ENCODE measurements at places on chromosomes 2 and 18.

GRCh38 chr2:6648596-6649247 lies 217.0 kb downstream of the CMPK2 start:
- no peak for DNase-seq

DNA sequence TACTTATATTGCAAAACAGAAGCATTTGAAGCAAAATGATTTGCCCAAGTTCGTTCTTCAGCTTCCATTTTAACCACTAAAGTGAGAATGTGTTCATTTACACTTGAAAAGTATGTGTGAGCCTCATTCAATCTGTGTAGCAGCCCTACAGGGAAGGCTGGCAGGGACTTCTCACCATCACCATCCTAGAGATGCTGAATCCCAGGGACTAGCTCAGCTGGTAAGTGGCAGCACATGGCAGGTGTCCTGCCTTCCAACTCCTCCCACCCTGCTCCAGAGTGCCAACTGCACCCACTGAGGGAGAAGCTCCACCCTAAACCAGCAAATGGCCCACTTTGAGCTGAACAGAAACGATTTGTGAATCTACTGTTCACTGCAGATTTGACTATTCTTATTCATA lies 91.5 kb downstream of the EN1 start:
- no peak for DNase-seq

DNA sequence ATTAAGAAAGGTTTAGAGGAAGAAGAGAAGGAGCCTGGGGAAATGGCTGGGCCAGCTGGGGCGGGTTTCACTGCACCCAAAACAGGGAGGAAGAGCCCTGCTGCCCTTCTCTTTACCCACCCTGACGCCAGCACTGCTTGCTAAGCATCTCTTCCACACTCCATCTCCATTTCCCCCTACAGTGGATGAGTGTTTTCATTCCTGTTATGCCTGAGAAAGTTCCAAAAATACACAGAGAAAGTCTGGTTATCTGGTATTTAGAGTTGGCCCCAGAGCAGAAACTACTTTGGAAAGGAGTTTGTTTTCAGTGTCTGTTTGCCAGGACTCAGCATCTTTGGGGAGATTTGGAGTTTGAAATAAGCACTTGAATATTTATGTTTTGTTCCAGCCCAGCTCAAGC lies 451.0 kb downstream of the SLC4A3 start:
- DNase-seq, result no peak

DNA sequence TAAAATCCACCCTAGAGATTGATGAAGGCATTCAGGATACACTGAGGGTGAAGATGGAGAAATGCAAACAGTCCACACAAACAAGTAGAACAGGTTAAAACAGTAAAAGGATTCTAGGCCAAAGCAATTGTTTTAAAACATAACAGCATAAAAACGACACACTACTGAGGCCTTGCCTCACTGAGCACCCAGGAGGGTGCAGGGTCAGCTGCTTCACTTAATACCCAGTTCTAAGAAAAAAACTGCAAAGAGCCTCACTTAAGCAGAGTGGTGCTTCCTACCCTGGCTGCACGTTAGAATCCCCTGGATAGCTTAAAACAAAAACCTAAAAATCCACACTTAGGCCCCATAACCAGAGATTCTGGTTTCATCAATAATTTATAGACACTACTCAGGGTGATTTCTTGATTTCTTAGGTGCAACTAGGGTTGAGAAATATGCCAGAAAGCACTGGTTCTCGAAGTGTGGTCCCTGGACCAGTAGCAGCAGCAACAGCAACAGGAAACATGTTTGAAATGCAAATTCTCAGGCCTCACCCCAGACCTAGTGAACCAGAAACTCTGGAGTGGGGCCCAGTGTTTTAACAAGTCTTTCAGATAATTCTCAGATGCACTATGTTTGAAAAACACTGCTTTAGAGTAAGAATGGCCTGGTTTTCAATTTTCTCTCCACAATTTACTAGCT lies 279.1 kb downstream of the ZEB2 start:
- DNase-seq, result no peak

- DNase-seq, result peak; percentile 61
Observed at GRCh38 chr2:38074058-38074763, 1.7 kb downstream of the CYP1B1 start.

DNA sequence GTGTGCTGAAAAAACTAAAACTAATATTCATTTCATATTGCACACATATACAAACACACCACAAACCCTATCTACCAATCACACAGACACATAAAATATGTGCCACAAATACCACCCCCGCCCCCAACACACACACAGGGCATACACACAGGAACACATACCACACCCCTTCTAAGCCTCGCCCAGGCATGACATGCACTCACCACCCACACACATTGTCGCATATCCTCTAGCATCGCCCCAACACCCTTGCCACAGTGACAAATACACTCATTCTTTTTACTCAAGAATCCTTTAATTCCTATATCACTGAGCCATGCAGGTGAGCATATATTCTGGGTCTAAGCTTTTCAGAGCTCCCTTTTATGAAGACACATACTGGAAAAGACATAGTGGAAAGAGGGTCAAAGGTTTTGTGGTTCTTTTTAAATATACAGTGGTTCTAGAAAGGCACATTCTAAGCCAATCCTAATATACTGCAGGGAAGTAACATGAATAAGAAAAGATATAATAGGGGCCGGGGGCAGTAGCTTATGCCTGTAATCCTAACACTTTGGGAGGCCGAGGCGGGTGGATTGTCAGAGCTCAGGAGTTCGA lies 24.5 kb upstream of the LCLAT1 start:
- DNase-seq, result no peak

DNA sequence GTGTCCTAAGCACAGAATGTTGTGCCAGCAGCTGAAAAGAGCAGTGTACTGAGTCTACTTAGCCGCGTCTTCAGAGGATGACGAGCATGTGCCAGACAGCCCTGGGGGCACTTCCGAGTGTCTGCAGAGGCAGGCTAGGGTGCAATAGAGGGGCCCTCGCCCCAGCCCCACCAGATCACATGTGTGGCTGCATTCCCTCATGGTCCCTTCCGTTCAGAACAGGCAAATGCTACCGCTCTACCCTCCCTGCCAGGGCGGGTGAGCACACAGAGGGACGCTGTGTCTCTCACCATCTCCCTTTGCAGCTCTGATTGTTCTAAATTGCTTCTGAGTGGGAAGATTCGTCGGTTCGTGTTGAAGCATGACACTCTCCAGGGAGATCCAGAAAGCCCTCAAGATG lies 212.2 kb upstream of the RAB12 start:
- DNase-seq, result no peak

DNA sequence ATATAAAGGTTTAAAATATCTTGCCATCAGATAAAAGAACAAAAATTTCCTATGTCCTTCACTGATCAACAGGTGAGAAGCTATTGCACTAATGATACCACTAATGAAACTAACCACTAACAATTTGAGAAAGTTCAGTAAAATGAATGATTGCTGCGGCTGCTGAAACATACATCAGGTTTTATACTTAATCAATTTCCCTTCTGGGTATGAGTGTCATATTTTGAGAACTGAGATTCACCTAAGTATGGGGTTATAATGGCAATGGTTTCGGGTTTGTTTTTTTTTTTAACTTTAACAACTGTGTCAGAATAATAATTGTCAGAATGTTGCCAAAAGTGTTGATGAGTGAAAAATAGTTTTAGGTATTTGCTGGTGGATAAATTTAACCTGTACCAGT lies 151.3 kb upstream of the SLC39A10 start:
- no peak for DNase-seq

DNA sequence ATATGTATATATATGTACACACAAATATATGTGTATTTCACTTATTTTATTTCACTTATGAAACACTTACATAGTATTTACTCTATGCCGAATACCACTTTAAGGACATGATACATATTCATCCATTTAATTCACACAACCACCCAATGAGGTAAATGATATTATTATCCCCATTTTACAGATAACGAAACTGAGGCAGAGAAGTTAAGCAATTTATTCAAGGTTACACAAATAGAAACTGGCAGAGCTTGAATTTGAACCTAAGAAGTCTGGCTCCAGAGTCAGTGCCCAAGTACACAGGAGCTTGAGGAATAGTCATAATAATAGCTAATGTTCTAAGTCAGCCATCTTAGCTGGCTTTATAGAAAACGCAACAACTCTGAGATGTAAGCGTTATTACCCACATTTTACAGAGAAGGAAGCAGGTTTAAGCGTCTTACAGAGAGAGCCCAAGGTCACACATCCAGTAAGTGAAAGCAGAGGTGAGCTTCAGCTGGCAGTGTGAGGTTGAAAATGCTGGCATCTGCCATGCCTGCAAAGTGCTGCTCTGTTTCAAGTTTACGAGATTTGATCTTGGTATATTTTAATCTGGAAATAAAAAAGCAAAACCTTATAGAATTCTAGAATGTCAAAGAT lies 326.9 kb downstream of the LPIN1 start:
- DNase-seq, result no peak

GRCh38 chr18:10217211-10217610 lies 237.2 kb upstream of the APCDD1 start:
- no peak for DNase-seq

- DNase-seq, result peak; percentile 19
Observed at GRCh38 chr2:144995482-144995881, 475.6 kb upstream of the ZEB2 start.

DNA sequence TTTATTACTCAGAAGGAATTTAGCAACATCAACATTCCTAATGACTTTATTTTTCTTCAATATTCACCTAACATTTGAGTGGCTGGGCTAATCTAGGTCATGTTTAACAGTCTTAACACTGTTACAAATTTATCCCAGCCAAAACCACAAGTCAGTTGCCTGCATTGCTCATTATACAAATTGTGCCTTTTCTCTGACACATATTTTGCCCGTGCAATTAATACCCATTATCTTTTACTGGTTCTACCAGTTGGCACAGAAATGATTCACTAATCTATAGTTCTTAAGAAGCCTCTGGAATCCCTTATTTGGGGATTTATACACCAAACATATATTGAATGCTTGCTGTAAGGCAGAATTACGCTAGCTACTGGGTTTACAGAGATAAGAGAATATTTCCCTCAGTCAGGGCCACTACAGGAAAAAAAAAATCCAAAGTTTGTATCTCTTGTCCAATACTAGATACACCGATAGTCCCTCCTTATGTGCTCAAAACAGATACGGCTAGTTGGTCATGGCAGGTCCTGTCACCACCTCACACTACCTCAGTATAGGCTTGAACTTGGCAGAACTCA lies 46.3 kb downstream of the ZCCHC2 start:
- DNase-seq, result no peak

DNA sequence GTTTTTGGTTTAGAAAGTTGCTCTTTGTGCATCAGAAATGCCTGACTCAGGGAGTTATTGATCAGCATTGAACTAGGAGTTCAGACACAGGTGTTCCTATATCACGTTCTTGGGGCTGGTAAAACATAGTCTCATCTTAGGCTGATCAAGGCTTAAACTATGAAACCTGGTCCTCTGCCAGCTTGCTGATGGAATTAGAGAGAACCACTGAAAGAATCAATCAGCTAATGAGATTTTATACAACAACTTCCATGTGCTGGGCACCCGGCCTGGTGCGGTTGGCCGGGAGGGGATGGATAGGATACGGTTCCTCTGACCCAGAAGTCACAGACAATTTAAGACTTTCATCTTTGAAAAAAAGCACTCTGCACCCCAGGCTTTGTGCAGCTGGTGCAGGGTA lies 164.9 kb downstream of the RDH14 start:
- no peak for DNase-seq

DNA sequence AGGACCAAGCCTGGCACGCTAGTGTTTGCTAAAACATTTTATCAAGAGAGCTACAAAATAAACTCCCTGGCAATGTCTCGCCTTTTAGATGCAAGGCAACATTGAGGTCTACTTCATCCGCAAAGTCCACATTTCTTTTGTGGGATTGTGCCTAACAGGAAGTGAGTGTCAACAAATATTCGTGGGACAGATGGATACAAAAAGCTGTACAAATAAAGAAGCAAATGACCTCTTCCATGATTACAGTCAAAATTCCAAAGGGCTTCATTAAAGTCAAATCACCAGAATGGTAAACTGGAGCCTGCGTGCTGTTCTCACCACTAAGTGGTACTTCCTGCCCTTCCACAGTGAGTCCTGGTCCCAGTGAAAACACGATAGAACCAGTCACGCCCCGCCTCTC lies 40.4 kb downstream of the L3MBTL4 start:
- DNase-seq, result no peak

GRCh38 chr2:55345064-55345463 lies 74.6 kb downstream of the CCDC88A start:
- DNase-seq, result no peak

DNA sequence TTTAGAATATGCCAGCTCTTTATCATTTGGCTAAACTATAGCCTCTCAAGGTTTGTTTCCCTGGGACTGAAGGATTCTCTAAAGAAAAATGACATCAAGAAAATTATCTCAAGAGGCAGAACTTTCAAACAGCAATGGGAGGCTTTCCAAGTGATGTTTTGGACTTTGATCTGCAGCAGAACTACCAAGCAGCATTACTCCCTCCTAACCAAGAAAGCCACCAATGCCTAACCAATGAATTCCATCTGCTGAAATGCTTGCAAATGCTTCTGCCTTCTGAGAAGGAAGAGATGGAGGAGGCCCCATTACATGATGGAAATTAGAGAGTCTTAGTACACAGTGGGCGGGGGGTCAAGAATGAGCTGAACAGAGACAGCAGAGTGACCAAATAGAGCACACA lies 95.1 kb upstream of the SLC35G4 start:
- DNase-seq, result no peak

- peak; percentile 74 for DNase-seq
Observed at GRCh38 chr2:239328351-239329191, 72.2 kb downstream of the HDAC4 start.

- DNase-seq, result no peak
Observed at GRCh38 chr18:744832-745597, 32.6 kb upstream of the ENOSF1 start.

DNA sequence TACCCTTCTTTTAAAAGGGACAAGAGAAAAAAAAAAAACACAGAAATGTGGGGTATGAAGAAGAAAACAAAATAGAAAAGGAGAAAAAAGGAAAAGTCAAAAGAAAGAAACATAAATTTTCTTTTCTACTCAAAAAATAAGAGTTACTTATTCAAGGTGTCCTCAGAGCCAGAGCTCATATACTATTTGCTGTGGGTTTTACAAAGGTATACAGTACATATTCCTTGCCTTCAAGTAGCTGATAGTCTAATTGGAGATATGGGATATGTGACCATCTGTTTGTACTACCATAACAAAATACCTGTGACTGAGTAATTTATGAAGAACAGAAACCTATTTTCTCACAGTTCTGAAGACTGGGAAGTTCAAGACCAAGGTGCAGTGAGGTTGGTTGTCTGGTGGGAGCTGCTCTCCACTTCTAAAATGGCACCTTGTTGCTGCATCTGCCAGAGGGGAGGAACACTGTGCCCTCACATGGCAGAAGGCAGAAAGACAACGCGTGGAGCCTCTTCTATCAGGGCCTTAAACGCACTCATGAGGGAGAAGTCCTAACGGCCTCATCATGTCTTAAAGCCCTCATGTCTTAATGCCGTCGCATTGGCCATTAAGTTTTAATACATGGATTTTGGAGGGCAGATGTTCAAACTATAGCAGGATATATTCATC lies 33.9 kb downstream of the NBAS start:
- DNase-seq, result no peak

- DNase-seq, result no peak
Observed at GRCh38 chr2:10132596-10132995, 10.1 kb downstream of the RRM2 start.

GRCh38 chr2:154689158-154689557 lies 9.3 kb upstream of the KCNJ3 start:
- no peak for DNase-seq
